ENCODE measurements at places on chromosomes 5 and 9. TPM values are rescaled to one million over a fixed set of nuclear protein-coding genes. Genes with fewer than 3 reads are reported as not detected.

PCDHB16 gene
- 0.33 TPM for total RNA-seq

ZDHHC21 gene
- 14.5 TPM for total RNA-seq

CTXN3 gene
- total RNA-seq = not detected

ABL1 gene
- total RNA-seq = 62.4 TPM

PCDHGA9 gene
- total RNA-seq = 4.2 TPM

SAPCD2 gene
- total RNA-seq = 7.1 TPM

NPR3 gene
- 17.8 TPM for total RNA-seq

PCDHA1 gene
- total RNA-seq = under 0.01 TPM

CCL19 gene
- total RNA-seq = not detected

DUSP1 gene
- total RNA-seq = 162 TPM

ZNF367 gene
- 3.9 TPM for total RNA-seq

UBLCP1 gene
- 15.2 TPM for total RNA-seq

CTSL gene
- total RNA-seq = 687 TPM

RNF180 gene
- 3.4 TPM for total RNA-seq

IFNK gene
- total RNA-seq = 0.12 TPM

FLT4 gene
- 0.11 TPM for total RNA-seq
